Adrenal gland (tissue), 19 donors: ENCODE measurements at places on chromosomes 13 and 19. TPM values are rescaled to one million over a fixed set of nuclear protein-coding genes. Genes with fewer than 3 reads are reported as not detected.

DNA sequence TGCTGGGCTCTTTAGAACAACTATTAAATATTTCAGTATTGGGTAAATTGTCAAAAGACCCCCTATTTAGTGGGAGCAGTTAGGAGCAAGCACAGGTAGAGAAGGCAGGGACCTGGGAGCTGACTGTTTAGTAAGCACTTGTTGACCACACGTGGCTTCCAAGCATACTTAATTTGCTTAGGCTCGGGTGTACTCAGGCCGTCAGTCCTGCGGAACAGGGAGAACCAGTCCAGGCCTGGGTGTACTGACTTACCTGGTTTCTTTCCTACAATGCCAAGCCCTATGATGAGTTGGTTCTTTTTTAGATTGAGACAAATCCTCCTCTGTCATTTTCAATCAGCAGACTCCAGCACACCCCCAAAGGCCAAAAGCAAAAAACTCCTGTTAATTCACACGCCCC is 90.0 kb downstream of the WDFY2 start:
- H3K4me3 ChIP-seq, result no peak overlapping the region
- no peak overlapping the region for H3K27ac ChIP-seq
- peaks cover 25% of the 10 kb centered on the region for H3K4me1 ChIP-seq
- DNase-seq, result no peak
- H3K36me3 ChIP-seq, result no peaks in the 10 kb centered on the region

- H3K4me1 ChIP-seq, result no peaks in the 10 kb centered on the region
- peak; percentile 54 for DNase-seq
- H3K36me3 ChIP-seq, result peaks cover 71% of the 10 kb centered on the region
- H3K4me3 ChIP-seq, result no peak overlapping the region
- no peak overlapping the region for H3K27ac ChIP-seq
Observed at GRCh38 chr19:42201489-42202289, 15.8 kb downstream of the DEDD2 start.

DNA sequence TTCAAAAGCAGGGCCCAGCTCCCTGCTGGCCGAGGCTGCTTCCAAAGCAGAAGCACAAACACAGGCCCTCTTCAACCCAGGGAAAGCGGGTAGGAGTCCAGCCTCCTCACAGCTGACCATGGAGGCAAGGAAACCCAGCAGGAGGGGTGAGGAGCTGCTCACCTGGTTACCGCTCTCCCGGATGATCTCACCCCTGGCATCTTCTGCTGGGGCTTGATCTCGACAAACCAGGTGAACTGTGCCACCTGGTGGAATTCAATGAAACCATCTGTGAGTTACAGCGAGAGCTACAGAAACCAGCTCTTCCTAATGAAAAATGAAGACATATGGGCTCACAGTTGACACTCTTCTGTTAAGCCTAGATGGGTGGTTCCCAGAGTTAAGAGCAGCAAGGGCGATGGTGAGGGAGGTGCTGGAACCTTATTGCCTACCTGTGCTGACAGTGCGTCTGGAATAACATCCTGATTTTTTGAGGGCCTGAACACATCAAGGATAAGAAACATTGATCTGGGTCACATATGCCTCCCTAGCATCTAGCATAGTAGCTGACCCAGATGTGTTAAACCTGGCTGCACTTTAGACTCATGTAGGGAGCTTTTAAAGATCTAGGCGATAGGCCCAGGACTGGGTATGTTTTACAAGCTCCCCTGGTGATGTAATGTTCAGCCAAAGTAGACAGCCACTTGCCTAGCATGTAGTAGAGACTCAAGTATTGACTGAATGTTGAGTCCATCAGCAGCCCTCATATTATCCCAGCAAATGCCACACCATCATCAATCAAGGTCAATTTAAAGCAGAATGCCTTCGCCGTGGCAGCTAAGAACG is 6.1 kb downstream of the DHRS12 start:
- peaks cover 28% of the 10 kb centered on the region for H3K4me1 ChIP-seq
- H3K27me3 ChIP-seq, result no peaks in the 10 kb centered on the region
- H3K27ac ChIP-seq, result no peak overlapping the region

ZNF234 gene
- 13.6 TPM for total RNA-seq

OVOL3 gene
- not detected for total RNA-seq

LILRA2 gene
- 6.6 TPM for total RNA-seq

CGB8 gene
- not detected for total RNA-seq
